ENCODE measurements at places on chromosomes 5 and 9. TPM values are rescaled to one million over a fixed set of nuclear protein-coding genes. Genes with fewer than 3 reads are reported as not detected.

DNA sequence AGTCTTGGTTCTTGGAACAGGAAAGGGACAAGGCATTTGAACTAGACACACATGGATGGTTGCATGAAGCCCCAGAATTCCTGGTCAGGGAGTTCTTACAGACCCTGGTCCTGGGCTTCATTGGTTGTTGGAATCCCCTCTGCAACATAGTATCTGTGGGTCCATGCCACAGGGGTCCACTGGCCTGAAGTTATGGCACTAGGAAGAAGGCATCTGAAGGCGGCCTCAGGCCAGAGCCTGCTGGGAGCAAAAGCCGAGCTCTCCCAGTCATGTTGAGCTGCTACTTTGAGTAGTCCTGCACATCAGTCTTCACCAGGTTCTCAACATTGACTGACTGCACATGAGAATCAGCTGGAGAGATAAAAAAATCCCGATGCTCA lies 71.1 kb upstream of the PITX1 start:
- no peak for DNase-seq

DNA sequence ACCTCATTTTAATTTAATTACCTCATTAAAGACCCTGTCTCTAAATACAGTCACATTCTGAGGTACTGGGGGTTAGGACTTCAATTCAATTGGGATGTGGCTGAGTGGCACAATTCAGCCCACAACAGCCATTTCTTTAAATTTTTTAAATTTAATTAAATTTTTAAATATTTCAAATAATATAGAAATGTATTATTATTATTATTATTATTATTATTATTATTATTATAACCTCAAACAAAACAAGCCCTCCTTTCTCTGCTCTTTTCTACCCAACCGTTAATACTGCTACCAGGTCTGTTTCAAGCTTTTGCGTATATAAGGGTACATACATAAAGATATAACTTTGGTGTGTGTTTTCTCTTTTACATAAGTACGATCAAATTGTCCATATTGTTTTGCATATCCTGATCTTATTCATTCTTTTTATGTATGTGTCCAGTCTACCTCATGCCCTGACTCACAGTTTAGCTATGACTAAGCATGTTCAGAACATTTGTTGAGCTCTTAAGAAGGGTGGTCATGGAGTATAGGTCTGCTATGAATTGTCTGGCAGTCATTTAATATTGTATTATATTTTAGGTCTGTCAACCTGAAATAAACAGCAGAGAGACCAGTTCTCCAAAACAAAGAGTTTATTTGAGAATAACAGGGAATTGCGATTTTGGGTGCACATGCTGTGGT lies 16.1 kb upstream of the RAB14 start:
- no peak for DNase-seq

GRCh38 chr9:93569621-93570174 lies 6.7 kb upstream of the PHF2 start:
- no peak for DNase-seq

DNA sequence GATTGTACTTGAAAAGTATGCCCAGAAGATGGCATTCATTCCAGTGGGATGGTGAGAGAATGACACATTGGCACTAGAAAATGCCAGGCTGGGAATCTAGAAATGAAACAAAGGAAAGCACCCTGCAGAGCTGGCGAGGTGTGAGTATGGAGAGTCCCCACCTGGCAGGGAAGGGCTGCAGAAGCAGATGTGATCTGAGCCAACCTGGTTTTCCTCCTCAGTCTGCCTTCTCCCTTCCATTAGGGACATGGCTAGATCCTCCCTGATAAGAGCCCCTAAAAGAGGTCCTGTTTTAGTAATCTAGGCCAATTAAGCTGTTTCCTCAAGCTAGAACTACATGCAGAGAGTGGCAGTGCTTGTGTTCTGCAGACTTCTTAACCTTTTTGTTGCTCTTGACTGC lies 24.7 kb upstream of the TNFSF15 start:
- DNase-seq: no peak

DNA sequence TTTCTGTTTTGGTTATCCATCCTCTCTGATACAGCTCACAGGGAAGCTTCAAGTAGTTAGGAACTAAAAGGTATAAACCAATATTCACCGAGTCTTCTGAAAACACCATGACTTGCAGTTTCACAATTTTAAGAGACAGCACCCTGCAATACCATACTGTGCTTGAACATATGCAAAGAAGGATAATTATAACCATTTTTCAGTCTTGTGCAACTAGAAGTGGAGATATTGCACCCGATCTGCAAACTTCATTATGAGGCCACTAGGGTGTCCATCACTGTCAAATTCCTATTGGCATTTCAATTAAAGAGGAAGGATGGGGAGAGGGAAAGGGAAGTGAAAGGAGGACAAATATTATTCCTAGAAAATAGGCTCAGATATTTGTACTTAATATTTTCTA lies 32.4 kb upstream of the CEP120 start:
- DNase-seq: no peak

DNA sequence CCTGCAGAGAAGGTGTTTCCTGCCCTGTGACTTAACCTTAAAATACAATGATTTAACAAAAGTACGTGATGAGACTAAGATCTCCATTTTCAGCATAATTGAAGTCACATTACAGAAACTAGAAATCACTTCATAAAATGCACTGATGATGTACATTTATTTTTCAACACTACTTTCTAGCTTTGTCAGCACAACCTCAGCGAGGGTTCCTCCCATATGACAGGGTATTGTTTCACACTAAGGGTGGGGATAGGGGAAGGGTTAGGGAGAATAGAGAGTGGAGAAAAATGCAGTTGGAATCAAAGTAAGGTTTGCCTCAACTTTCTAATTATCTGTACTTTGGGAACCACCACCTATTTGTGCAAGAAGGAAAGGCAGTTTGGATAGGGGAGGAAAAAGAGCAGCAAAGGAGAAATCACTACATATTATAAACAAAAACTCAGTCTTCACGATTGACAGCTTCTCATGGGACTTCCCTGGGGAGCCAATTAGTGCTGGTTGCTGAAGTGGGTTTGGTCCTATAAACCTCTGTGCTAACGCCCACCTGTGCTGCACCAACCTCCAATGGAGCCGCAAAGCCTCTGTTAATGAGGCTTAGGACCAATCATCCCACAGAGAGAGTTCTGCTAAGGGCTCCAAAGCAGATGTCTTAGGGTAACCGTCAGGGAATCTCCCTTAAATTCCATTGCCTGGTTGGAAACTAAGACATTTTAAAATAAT lies 369.2 kb upstream of the PDE4D start:
- DNase-seq: no peak

DNA sequence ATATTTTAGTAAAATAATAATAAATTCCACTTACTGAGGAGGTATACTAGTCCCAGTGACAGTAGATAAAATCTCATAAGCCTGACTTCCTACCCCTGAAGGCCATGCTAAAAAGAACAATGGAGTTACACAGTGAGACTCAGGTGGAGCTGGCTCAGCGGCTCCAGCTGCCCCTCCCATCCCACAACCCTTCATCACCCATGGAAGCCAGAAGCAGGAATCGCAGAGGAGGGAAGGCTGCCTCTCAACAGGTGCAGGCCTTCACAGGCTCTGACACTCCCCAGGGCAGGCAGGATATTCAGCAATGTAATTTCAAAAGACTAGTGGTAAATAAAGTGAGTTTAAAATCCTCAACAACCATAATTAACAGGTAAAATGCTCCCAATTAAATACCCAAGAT lies 67.5 kb downstream of the FANCC start:
- DNase-seq: no peak

DNA sequence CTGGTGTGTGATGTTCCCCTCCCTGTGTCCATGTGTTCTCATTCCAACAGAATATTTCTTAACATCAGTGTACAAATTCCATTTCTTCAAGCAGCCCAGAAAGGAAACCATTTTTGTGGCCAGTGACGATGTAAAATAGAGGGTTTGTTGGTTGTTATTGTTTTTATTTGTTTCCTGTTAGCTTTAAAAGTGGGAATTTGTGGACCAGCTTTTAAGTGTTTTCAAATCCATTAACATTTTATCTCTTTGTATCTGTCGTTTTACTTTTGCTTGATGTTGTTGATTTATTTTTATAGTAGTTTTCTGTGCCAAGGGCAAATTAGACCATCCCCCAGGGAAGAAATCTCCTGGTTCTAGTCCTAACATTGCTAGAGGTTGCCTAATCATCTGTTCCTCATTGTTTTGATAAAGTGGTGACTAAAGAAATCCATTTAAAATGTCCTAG lies 100.0 kb downstream of the GDNF start:
- DNase-seq: no peak

- DNase-seq: no peak
Measured at GRCh38 chr9:129608561-129609481, 12.1 kb downstream of the C9orf50 start.

DNA sequence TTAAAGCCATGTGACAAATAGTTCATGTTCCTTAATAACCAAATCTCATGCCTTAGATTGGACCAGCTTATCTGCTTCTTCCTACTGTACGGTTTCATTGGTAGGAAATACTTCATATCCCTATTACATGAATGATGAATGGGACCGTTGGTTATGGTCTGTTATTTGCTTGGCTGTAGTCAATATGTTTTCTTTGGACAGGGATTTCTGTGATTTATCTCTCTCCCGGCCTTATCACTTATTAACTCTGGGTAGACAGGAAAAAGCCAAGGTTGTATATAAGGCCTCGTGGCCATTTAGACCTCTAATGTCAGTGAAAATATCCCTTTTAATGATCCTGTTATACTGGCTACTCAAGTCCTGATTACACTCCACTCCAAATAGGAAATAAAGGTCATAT lies 330.6 kb downstream of the EBF1 start:
- no peak for DNase-seq

DNA sequence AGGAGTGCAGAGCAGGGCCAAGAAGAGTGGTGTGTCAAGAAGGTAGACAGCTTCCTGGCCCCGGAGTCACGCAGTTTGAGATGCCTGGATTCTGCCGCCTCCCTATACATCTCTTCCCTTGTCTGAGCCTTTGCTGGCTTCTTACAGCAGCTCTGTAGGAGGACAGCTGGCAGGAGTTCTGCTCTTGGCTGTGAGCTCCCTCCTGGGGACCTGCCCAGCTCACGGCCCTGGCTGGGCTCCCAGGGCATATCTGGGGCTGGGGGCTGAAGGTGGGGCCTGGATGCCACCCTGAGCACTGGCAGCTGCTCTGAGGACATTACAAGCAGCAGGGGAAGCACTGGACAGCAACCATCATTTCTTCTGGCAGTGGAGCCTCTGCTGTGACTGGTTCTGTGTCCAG lies 786 bp upstream of the TSSK1B start:
- DNase-seq: no peak

DNA sequence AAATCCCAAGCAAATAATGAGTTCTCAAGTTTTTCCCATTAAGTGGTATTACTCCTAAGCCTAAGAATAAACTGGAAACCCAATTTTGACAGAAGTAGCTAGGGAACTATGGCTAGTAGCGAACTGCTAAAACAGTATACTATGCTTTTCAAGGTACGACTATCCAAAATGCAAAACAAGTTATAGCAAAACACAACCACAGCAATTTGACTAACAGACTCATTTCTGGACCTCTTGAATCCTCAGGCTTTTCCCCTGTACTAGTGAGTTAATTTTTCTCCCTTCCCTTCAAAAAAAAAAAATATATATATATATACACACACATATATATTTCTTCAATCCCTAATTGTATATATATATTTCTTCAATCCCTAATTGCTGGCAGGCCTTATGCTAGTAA lies 7.3 kb downstream of the FBXW11 start:
- no peak for DNase-seq

GRCh38 chr5:135310328-135310989 lies 88.6 kb downstream of the MACROH2A1 start:
- DNase-seq: no peak

GRCh38 chr5:35122819-35123218 lies 75.1 kb upstream of the AGXT2 start:
- no peak for DNase-seq

DNA sequence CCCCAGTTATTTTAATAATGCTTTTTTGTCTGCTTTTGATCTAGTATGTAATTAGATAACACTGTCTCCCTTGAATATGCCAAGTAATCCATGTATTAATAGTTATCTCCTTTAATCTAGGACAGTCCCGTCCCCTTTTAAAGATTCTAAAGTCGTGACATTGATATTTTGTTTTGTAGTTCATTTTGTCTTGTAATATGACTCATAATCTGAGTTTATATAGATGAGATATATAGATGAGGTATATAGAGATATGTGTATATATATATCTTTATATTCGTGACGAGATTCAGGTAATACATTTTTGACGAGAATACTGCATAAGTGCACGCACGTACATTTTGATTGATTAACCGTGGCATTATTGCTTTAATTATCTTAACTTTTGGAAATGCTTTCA lies 1.6 kb downstream of the SREK1 start:
- no peak for DNase-seq

- no peak for DNase-seq
Measured at GRCh38 chr5:1515921-1516571, 7.7 kb downstream of the LPCAT1 start.

DNA sequence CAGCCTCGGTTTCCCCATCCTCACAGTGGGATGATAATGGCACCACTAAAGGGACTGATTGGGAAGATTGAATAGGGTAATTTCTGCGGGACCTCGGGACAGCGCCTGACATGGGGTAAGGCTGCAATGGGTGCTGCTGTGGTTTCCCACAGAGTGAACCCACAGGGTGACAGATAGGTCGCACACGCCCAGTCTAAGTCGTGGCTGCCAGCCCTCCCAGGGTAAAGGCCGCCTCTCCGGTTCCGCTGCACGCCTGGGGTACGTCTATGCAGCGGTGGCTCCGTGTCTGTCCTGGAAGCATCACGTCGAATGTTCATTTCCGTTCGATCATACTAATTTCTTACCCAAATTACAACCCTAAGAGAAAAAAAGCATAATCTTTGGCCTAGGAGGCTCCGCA lies 631 bp downstream of the CFAP77 start:
- DNase-seq: peak; percentile 38

DNA sequence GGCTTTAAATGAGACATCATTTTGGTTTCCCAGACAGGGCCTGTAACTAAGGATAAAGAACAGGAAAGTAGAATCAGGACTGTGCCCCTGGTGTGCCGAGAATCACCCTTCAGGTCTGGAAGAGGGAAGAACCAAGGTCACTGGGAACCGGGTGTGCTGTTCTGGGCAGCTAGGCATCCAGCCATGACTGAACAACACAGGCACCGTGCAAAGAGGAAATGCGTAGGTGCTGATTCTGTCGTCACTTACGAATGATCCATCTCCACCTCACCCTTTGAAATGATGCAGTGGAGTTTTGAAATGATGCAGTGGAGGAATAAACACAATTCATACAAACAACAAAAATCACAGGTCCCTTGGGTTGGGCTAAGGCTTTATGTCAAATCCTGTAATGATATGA lies 64.4 kb downstream of the MAP1B start:
- DNase-seq: no peak

- no peak for DNase-seq
Measured at GRCh38 chr5:108867656-108868055, 120.0 kb downstream of the FER start.

The ARL14EPL gene
- total RNA-seq: not detected

The ST8SIA4 gene
- 17.5 TPM for total RNA-seq

The AGGF1 gene
- total RNA-seq: 32.4 TPM

The SIGMAR1 gene
- total RNA-seq: 24.6 TPM

The FAM81B gene
- total RNA-seq: not detected

The GFI1B gene
- total RNA-seq: not detected

The LHX3 gene
- total RNA-seq: 0.15 TPM

The NIM1K gene
- total RNA-seq: 0.61 TPM

The PCDHB11 gene
- total RNA-seq: not detected

The FOXD4L5 gene
- total RNA-seq: not detected
